ENCODE measurements at places on chromosomes 4 and X.

DNA sequence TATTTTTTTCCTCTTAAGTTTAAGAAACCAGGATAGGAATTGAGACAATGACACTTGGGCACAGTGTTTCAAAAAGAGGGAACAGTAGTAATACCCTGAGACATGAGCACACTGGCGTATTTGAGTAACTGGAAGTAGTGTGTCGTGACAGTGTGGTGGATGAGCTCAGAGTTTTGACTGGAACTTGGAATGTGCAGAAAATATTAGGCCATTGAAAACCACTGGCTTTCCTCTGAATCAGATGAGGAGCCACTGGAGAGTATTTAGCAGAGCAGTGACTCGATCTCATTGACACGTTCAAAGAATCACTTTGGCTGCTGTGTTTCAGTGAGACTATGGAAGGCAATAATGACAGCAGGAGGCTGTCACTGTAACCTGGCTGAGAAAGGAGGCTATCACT, 1531.2 kb downstream of the STIM2 start:
- peak; percentile 65 for DNase-seq

GRCh38 chr4:25031077-25031621, 403 bp upstream of the LGI2 start:
- DNase-seq = peak; percentile 33

- DNase-seq = no peak
These were observed 27.1 kb upstream of the NSUN7 start for GRCh38 chr4:40722576-40723161.

GRCh38 chr4:54723820-54724219, 66.1 kb downstream of the KIT start:
- no peak for DNase-seq

DNA sequence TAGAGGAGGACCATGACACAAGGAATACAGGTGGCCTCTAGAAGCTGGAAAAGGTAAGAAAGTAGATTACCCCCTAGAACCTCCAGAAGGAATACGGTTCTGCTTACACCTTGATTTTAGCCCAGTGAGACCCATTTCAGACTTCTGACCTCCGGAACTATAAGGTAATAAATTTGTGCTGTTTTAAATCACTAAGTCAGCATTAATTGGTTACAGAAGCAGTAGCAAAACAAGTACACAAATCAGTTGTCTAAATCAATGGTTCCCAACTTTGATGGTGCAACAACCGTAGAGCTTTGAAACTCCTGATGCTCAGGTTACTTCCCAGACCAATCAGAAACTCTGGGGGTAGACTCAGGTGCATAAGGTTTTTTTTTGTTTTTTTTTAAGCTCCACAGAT, 113.6 kb downstream of the RTL9 start:
- no peak for DNase-seq

DNA sequence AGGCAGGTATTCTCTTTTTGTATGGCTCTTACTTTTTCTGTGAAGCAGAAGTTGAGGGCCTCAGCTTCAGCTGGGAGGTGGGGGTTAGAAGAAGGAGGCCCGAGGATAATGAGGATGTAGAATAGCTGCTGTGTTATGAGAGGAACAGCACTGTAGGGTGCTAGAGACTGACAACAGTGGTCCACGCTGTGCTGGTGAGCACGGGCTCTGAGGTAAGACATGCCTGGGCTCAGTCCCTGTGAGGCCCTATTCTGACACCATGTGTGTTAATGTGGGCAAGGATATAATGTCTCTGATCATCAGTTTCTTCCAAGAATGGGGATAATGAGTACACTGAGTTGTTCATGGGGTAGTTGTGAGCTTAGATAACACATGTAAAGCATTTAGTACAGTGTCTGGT, 55.3 kb upstream of the SFRP2 start:
- no peak for DNase-seq

Data from fibroblast of skin of scalp (primary cell).